Lower leg skin (tissue), 4 donors: ENCODE measurements at places on chromosomes 1 and 21. TPM values are rescaled to one million over a fixed set of nuclear protein-coding genes. Genes with fewer than 3 reads are reported as not detected.

The BSND gene
- total RNA-seq, result not detected

The RGS2 gene
- 33.1 TPM for total RNA-seq

The GNAT2 gene
- total RNA-seq, result not detected

The TRPM2 gene
- total RNA-seq, result 2.2 TPM

The ANGPTL3 gene
- total RNA-seq, result not detected

The DIRAS3 gene
- 1.7 TPM for total RNA-seq

The ZNF593OS gene
- total RNA-seq, result not detected
